ENCODE measurements at places on chromosomes 3 and 15. TPM values are rescaled to one million over a fixed set of nuclear protein-coding genes. Genes with fewer than 3 reads are reported as not detected.

Gene CD80
- total RNA-seq = not detected

Gene PROS1
- 9.9 TPM for total RNA-seq

Gene CCR4
- 0.05 TPM for total RNA-seq

Gene UBA5
- 24.7 TPM for total RNA-seq

Gene SLC12A1
- total RNA-seq = not detected

Gene FRMD5
- total RNA-seq = 3.9 TPM

Gene LDHAL6B
- not detected for total RNA-seq

Gene TGFBR2
- 48.9 TPM for total RNA-seq

Gene LARP6
- total RNA-seq = 52.1 TPM

Gene GPR171
- total RNA-seq = not detected

Gene REC114
- not detected for total RNA-seq

Gene ACP3
- total RNA-seq = not detected

Gene SNTN
- not detected for total RNA-seq

Gene TMOD2
- 1.2 TPM for total RNA-seq

Gene GPR62
- total RNA-seq = not detected

Gene MINDY2
- total RNA-seq = 5.4 TPM

Gene TTC21A
- 1.7 TPM for total RNA-seq

Gene BFSP2
- total RNA-seq = not detected

Gene MEF2A
- total RNA-seq = 19.0 TPM

Gene SPTBN5
- total RNA-seq = 0.25 TPM

Gene UBE2E1
- total RNA-seq = 95.8 TPM

Data from A549 treated with DMSO at 1 μM for 4 hours (cell line).